T-cell (primary cell): ENCODE measurements at places on chromosomes 3 and 15.

- DNase-seq, result no peak
- no peak overlapping the region for H3K27ac ChIP-seq
- H3K27me3 ChIP-seq, result no peaks in the 10 kb centered on the region
- H3K4me1 ChIP-seq, result no peaks in the 10 kb centered on the region
- H3K4me3 ChIP-seq, result no peak overlapping the region
These were observed 38.1 kb downstream of the TRAK1 start for GRCh38 chr3:42129014-42129953.

- no peaks in the 10 kb centered on the region for H3K36me3 ChIP-seq
- no peak for DNase-seq
- no peak overlapping the region for H3K27ac ChIP-seq
- H3K4me1 ChIP-seq, result no peaks in the 10 kb centered on the region
These were observed 1.2 kb downstream of the TF start for GRCh38 chr3:133747373-133747772.

DNA sequence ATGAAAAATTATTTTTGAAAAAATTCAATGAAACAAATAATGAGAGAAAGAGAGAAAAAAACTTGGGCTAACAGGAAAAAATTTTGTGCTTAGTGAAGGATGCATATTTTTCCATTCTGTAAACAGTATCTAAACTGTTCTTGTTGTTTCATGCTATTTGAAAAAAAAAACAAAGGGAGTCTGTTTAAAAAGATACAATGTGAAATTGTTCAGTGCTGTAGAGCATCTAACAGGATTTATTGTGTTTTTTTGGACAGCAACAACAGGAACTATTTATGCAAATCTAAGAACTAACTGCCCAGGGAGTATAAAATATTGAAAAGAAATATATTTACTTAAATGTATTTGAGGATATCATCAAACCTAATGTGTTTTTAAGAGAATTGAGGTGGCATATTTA is 55.1 kb downstream of the PEX5L start:
- no peak for DNase-seq
- H3K4me3 ChIP-seq, result no peak overlapping the region
- H3K27ac ChIP-seq, result no peak overlapping the region
- no peaks in the 10 kb centered on the region for H3K27me3 ChIP-seq
- H3K4me1 ChIP-seq, result no peaks in the 10 kb centered on the region

- peaks cover 10% of the 10 kb centered on the region for H3K36me3 ChIP-seq
- H3K4me3 ChIP-seq, result no peak overlapping the region
- peaks cover 5% of the 10 kb centered on the region for H3K4me1 ChIP-seq
- H3K27me3 ChIP-seq, result no peaks in the 10 kb centered on the region
- no peak for DNase-seq
These were observed 162.5 kb downstream of the AKAP13 start for GRCh38 chr15:85542895-85543331.

DNA sequence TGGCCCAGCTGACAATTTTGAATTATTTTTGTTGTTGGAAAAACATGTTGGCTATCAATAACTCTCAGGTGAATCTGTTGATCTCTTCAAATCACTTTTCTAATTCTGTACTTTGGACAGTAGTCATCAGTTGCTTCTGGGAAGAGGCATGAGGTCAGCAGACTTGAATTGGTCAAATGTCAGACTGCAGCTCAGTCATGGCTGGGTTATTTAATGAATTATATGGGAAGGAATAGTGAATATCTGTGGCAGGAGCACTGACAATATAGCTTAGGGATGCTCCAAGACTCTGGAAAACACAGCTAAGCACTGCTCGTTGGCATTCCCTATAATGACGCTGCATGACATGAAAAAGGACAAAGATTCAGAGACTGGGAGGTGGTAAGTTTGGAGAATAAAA is 98.8 kb upstream of the GAP43 start:
- H3K36me3 ChIP-seq, result no peaks in the 10 kb centered on the region
- DNase-seq, result no peak

DNA sequence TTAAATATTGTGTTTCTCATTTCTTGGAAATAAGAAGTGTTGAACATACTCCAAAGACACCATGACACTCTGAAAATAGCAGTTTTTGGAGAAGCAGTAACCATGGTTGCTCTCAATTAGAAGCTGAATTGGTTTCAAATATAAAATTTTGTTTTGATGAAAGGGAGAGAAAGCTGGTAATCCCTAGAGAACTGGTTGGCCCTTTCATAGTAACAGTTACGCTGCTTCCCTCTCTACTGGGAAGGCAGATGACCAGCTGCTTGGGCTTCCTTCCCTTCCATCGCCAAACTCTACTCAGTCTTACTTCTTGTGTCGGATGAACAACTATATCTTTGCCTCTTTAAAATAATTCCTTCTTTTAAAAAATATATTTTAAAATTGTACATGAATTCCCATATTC is 19.2 kb downstream of the LARS2 start:
- H3K4me1 ChIP-seq, result no peaks in the 10 kb centered on the region
- H3K27me3 ChIP-seq, result no peaks in the 10 kb centered on the region
- no peak overlapping the region for H3K27ac ChIP-seq
- no peak overlapping the region for H3K4me3 ChIP-seq
- peaks cover 36% of the 10 kb centered on the region for H3K36me3 ChIP-seq
- DNase-seq, result no peak
